Stimulated activated CD8-positive, alpha-beta memory T cell treated with anti-CD3 and anti-CD28 coated beads, Interleukin-4, amount 100 ng/mL, for 4 hours (primary cell): ENCODE measurements at places on chromosomes 2 and 18.

GRCh38 chr18:22170421-22171257 lies 1.2 kb downstream of the GATA6 start:
- no peak for DNase-seq

DNA sequence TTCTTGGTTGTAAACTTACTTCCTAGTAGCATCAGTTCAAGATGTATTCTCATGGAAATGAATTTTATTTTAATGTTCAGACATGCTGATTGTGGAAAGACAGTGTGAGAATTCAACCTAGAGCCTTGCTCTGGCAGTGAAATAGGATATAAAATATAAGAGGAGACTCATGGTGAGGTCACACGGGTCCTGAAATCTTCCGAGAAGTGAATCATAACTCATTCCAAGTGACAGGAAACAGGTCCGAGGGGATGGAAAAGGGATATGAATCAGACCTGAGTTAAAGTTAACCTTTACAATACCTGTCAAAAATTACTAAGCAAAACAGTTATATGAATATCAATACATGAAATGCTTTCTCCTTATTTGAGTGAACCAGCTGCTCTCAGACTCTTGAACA lies 185.2 kb upstream of the LRRTM1 start:
- no peak for DNase-seq

DNA sequence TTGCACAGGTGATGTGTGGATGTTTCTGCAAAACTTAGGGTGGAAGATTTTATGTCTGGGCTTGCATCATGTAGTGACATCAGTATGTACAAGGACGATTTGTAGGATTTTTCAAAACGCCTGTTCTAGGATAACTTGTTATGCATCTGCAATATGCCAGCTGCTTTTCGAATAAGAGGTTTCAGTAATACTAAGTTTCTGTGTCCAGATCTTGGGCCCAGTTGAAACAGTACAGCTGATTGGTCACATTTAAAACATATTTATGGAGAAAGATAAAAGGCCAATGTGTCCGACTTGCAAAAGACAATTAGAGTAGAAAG lies 1.2 kb downstream of the PTPN4 start:
- DNase-seq, result no peak

DNA sequence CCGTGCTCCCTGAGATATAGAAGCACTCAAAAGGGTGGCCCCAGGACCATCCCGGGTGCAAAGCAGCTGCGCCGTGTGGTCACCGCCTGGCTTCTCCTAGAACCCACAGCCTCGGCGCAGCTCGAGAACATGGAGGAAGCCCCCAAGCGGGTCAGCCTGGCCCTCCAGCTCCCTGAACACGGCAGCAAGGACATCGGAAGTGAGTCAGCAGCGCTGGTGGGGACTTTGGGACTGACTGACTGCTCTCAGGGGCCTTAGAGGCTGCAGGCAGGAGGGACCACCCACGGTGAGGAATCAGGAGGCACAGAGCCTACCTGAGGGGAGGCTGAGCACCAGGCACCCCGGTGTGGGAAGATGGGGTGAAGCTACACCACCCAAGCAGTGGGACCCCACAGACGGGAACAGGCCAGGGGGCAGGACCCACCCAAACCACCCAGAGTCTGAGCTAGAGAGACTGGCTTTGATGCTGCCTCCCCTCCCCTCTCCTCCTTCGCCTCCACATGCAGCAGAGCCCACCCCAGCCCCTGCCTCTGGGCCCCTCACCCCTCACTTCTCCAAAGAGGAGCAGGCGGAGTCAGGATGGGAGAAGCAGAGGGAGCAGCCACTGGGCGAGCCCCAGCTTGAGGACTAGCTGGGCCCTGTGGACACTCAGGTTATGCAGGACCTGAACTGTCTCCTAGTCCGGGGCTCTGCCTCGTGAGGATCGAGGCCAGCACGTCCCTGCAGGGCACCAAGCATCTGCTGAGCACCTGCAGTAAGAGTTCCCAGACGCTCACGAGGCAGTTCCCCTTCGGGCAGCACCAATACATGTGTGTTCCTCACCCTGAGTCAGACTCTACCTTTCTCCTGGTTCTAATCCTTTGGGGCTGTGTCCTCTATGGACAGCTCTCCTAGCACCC lies 28.7 kb downstream of the MTERF4 start:
- DNase-seq, result no peak

DNA sequence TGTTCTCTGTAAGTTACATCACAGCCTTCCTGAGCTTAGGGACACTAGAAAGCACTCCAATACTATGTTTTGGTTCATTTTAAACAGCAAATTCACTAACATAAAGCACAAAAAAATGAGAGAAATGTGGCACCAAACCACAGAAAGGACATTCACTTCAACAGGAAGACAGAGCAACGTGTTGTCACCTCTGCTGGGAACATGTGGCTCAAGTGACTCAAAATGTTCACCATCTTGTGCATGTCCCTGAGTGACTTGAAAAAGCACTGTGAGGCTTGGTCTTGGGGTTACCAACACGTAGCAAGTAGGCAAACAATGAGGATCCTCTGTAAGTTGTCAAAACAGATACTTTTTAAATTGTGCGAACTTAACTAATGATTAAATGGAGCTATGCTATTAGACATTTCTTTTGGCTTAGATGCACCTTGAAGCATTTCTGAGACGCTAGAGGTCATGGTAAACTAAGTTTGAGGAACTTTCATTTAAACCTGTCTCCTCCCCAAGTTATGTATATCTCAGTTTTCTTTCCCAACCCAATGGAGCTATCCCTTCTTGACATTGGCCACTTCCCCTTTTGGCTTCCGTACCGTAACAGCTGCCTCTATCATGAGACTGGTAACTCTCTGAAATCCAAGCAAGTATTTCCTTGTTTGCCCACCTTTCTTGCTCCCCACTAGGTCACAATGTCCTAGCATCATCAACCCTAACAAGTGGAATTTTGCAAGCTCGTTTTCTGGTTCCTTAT lies 14.0 kb upstream of the ST6GAL2 start:
- no peak for DNase-seq

DNA sequence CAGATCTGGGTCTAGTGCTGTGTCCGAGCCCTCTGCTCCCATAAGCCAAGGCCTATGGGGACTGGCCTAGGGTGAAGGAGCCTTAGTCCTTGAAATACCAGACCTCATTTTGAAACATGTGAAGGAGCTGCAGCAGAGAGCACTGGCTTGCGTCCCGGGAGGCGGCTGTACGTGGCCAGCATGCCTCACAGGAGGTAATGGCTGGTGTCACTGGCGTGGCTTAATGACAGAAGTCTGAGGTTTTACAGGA lies 72.7 kb upstream of the OTOS start:
- no peak for DNase-seq

- no peak for DNase-seq
These were observed 112.0 kb downstream of the MBP start for GRCh38 chr18:77020561-77020960.

DNA sequence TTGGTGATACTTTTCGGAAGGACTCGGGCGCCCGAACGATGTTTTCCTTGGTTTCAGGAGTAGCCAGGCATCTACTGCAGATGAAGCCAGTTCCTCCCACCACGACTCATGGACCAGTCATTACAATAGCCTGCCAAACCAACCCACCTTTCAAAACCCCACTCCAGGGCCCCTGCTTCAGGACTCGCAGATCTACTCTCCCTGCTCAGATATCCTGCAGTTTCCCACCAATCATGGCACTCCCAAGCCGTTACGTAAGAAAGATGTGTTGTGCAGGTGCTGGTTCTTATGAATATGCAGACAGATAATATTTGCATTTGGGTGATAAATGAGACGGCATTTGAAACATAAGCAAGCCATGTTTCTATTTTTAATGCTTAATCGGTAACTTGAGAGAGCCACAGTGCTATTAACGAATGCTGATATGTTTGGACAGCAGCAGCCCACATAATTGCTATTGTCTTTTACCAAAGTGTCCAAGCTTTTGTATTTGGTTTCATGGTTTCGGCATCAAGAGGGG lies 3.5 kb upstream of the CYS1 start:
- DNase-seq, result no peak

DNA sequence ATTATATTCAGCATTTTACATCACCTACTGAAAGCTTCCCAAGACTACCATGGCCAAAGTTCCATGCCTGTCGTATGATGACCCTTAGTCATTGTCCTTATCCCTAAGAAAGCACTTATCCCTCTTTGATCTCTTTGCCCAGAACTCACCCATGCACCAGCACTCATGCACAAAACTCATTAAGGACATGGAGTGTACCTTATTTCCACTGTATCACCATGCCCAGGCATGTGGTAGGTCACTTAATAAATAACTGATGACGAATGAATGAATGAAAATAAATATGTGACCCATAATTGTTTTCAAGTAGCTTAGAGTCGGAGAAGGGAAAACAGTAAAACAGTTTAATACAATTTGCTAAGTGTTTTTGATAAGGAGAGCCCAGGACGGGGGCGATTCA lies 220.1 kb downstream of the IKZF2 start:
- DNase-seq, result no peak

DNA sequence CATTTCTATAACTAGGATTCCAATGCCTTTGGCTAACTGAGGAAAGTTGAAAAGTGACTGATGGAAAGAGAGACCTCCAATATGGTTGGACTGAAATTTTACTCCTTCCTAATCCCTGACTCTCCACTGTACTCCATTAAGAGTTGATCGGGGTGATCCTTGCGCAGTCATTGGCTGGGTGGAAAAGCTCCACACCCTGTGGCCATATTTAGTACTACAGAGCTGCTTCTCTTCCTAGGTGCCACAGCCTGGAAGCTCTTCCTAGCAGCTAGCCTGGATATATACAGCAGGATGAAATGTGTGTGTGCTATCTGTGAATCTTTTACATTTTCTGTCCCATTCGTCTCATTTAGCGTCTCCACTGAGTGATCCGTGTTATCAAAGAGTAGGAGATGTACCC lies 71.2 kb downstream of the MEP1B start:
- no peak for DNase-seq

- no peak for DNase-seq
These were observed 109.7 kb downstream of the MBD5 start for GRCh38 chr2:148130581-148130980.

- DNase-seq, result no peak
These were observed 3.5 kb downstream of the RTKN start for GRCh38 chr2:74438248-74438647.

DNA sequence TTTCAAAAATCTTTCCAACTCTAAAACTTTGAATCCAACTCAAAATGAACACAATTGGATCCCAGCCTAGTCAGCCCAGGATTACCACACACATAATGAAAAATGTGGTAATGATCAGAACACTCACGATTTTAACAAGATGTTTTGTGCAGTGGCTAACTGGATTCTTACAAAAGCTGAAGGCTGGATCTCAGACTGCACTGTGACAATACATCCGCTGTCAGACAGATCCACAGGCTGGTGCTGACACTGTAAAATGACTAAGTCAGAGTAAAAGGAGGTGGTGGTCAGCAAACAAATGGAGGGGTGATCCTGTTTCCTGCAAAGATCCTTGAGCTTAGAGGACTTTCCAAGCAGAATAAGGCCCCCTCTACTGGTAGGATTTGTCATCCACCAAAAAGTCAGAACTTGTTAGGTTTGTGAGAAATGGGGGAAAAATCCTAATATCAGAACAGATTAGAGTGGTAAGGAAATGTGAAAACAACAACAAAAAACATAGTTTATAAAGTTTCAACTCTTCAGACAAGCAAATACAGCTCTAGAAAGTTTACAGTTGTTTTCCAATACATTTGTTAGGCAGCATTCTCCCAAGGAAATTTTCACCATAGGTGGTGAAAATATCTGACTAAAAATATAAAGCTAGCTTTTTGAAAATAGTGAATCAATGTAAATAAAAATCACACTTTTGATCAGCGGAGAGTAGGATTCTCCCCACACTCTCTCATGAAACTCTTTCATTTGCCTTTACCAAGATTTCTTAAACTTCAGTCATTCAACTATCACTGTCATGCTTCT lies 211.9 kb downstream of the AGPS start:
- no peak for DNase-seq

GRCh38 chr2:190948671-190949070 lies 65.3 kb downstream of the STAT1 start:
- no peak for DNase-seq

DNA sequence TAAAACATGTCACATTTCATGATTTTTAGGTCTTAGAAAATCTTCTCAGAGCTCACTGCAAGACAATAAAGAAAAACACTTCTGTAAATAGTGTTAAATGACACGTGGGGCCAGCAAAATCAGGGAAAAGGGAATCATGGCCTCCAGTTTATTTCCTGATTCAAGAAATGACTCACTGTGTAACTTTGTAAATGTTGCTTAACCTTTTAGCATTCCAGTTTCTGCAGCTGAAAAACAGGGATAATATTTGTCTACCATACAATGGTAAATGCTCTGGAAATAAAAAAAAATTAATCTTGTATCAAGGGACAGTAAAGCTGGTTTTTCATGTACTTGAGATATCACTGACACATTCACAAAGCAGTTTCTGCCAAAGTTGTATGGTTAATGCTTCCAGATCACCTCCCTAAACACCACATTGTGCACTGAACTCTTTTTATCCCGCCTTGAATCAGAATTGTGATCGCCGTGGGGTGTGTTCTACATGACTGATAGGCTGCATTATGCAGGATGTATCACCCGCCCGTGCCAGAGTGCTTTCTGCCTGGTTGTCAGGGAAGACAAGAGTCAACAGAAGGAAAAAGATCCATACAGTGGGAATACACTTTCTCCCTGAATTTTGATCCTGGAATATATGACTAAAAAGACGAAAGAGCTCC lies 238.8 kb downstream of the IKZF2 start:
- no peak for DNase-seq

GRCh38 chr2:235739704-235740415 lies 246.0 kb downstream of the AGAP1 start:
- no peak for DNase-seq

DNA sequence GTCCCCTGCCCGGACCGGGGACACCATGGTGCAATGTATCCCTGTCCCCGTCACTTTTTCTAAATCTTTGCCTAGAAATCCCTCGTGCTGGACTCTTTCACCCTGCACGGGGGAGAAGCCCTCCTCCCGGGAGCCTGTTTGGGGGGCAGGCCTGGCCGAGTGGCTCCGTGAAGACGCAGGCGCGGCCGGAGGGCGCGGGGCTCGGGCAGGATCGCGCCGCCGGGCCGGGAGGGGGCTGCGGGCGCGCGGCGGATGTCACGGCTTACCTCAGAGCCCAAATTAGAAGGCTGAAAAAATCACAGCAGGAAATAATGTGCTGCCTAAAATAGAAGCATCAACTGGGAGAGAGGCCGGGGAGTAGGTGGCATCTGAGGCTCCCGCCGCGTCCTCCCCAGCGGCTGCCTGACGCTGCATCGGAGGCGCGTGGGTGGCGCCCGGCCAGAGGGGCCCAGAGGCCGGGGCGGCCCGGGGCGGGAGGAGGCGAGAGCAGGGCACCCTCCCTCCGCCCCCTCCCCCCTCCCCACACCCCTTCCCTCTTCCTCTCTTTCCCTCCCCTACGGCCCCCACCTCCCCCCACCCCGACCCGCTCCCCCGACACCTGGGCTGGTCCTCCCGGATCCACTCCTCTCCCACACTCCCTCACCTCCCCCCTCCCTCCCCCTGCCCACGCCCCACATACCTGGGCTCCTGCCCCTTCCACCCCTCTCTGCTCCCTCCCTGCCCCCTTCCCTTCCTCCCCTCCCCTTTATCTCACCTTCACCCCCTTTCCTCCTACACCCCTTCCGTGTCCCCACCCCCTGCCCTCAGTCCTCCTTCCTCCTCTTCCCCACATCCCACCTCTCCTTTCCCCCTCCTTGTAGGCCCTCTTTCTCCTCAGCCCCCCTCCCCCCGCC lies 51.9 kb downstream of the SLC4A1AP start:
- no peak for DNase-seq

GRCh38 chr2:99336804-99337112 lies 431 bp upstream of the EIF5B start:
- DNase-seq, result no peak
